Amniotic epithelial cell (primary cell): ENCODE measurements at places on chromosomes 2 and 18.

DNA sequence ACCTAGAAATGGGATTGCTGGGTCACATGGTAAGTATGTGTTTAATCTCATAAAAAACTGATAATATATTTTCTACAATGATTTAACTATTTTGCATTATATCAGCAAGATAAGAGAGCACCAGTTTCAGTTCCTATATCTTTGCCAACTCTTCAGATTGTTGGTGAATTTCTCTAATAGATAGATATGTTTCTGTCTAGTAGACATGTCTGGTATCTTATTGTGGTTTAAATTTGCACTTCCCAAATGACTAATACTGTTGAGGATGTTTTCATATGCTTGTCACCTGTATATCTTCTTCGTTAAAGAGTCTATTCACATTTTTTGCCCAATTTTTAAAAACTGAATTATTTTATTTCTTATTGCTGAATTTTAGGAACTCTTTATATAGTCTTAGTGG lies 113.8 kb upstream of the UXS1 start:
- no peak for DNase-seq

- no peak for DNase-seq
These were observed 202.6 kb downstream of the HDAC4 start for GRCh38 chr2:239198221-239198620.

DNA sequence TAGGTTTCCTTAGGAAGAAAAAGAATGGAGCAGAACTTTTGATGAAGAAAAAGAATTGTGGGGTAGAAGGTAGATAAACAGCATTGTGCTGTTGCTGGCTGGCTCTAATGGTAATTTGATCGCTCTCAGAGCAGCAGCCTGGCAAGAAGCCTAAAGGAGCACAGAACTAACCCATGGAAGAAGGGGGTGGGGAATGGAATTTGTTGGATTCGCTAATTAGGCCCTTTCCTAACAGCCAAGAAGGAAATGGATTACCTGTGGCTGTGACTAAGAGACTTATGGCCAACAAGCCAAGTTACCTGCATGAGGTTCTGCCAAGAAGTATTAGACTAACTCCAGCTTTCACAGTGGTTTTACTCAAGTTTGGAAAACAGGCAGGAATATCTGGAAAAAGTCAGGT lies 210.6 kb downstream of the IKZF2 start:
- peak; percentile 23 for DNase-seq

DNA sequence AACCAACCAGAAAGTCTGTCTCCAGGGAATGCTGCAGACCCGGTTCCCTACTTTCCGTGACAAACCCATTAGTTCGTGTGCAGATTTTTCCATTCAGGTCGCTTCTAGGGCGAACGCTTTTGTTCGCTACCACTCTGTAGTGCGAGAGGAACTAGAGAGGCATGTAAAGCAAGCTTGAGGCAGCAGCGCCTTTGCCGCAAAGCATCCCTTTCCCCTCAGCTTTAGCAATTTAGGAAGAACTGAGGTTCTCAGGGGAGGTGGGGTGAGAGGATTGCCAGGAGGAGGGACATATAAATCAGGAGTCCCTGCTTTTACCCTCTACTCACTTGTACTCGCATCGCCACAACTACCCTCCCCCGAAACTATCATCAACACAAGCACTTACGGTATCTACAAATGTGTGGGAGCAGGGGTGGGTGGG lies 748 bp upstream of the ZNF804A start:
- peak; percentile 71 for DNase-seq

- no peak for DNase-seq
These were observed 651.3 kb downstream of the DCDC2C start for GRCh38 chr2:4354678-4355077.

DNA sequence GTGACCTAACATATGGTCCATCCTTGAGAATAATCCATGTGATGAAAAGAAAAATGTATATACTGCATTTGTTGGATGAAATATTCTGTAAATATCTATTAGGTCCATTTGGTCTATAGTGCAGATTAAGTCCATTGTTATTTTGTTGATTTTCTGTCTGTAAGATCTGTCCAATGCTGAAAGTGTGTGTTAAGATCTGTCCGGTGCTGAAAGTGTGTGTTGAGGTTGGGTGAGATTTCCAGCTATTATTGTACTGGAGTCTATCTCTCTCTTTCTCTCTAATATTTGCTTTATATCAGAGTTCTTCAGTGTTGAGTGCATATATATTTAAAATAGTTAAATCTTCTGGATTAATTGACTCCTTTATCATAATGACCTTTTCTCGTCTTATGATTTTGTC lies 828.8 kb upstream of the CRIM1 start:
- DNase-seq: no peak

- DNase-seq: peak; percentile 5
These were observed at the start of gene KHK for GRCh38 chr2:27086724-27087593. KHK (plus strand) TSS chr2:27086772; CDS start chr2:27087260, 488 bp downstream.

DNA sequence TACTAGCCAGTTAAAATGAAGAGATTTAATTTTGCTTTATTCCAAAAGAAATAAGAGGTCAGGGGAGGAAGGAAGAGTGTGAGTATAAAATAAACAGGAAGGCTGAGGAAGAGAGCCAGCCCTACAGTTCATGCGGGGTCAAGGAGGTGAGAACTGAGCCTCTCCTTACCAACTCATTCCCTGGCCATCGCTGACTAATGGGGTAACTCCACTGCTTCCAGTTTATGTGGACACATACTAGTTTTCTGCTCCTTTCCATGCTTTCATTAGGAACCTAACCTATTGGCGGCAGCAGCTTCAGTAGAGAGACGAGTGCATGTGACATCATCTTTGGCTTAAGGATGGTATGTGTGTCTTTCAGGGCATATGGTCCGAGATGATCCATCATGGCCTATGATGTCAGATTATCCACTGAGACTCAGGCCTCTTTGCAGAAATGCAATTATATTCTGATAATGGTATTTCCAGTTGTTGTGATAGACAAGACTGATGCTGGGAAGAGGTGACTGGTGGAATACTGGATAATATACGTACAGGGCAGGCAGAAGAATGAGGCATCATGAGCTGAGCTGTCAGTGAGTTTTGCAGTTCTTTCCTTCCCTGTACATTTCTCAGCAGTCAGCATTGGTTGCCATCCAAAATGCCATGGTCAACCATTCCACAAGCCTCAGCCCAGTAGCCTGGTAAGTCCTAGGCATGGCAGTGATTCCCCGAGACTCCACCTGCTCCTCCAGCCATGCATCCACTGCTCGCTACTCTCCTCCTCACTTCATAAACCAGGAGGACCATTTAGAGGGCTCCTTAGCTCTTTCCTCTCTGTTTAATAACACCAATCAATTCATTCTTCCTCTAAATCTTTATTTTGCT lies 184.6 kb upstream of the OSR1 start:
- peak; percentile 19 for DNase-seq

DNA sequence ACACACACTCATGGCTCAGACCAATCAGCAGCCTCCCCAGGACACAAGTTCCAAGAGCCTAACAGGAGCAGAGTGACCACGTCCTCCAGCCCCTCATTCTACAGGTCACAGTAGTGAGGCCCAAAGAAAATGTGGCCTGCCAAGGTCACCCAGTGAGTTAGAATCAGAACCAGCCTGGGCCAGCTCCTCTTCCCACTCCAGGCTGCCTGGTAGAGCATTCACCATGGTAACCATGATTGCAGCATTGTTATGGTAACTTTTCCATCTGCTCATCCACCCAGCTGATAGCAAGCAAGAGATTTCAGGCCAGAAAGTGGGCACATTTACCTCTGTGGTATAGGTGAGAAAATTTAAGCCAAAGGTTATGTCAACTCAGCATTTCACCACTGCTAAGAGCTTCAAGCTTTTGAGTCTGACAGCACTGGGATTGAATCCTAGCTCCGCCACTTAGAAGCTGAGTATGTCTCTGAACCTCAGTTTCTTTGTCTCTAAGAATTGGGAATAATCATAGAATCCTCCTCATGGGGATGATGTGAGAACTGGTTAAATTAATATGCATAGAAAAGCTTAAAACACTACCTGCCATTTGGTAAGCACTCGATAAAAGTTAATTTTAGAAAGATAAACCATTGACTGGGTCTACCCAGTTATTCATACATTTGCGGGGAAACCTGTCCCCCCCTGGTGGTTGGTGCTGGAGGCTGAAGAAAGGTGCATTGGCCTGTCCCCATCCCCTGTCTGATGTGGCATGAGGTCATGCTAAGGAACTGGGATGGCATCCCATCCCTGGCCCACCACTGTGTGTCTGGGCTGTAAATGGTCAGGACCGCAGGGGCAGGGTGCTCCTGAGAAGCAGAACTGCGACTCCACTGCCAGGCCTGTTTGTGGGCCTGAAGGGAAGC lies 181.5 kb downstream of the KLHL29 start:
- DNase-seq: peak; percentile 21

GRCh38 chr2:232415736-232416520 lies 9.3 kb downstream of the ALPG start:
- no peak for DNase-seq

GRCh38 chr2:9914384-9915065 lies 37.0 kb upstream of the GRHL1 start:
- peak; percentile 78 for DNase-seq

GRCh38 chr2:190583507-190584337 lies 49.2 kb upstream of the NEMP2 start:
- DNase-seq: no peak

GRCh38 chr2:199261936-199262335 lies 195.8 kb downstream of the SATB2 start:
- DNase-seq: no peak

GRCh38 chr2:9483107-9483506 lies 8.8 kb downstream of the IAH1 start:
- no peak for DNase-seq

DNA sequence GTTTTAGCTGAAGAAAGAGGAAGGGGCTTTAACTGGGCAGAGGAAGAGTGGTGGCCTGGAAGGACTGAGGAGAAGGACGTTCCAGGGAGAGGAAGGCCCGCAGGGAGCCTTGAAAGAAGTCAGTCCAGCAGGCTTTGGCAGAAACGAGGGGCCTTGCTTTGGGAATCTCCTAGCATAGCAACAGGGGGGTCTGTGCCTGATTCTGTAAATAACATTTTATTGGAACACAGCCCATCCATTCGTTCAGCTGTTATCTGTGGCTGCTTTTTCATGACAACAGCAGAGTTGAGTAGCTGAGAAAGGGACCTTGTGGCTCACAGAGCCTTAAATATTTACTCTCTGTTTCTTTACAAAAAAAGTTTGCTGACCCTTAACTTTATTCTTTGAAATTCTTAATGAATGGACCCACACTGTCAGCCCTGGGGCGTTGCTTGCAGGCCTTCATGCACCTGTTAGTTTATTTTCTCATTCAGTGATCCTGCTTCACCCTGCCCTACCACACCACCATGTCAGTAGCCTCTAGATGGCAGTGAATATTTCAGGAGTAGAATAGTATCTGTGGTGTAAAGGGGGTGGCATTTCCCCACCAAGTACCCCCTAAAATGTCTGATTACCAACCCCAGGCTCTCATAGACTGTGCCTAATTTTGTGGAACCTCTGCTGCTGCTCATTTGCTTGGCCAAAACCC lies 61.0 kb downstream of the MGAT5 start:
- no peak for DNase-seq

DNA sequence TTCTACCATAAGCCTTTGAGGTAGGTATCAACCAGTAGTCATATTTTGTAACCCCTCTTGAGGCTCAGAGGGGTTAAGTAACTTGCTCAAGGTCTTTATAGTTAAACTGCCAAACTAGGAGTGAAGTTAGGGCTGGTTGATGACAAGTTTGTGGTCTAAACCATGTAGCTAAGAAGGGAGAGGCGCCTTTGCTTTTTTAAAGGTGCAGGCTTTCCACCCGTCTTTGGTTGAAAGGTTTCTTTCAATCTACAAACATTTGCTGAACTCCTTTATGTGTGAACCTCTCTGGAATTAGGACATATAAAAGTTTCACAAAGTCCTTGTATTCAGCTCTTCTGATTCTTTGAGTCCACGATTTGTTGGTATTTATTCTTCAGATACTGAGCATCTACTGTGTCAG lies 2.4 kb upstream of the MTA3 start:
- DNase-seq: no peak

DNA sequence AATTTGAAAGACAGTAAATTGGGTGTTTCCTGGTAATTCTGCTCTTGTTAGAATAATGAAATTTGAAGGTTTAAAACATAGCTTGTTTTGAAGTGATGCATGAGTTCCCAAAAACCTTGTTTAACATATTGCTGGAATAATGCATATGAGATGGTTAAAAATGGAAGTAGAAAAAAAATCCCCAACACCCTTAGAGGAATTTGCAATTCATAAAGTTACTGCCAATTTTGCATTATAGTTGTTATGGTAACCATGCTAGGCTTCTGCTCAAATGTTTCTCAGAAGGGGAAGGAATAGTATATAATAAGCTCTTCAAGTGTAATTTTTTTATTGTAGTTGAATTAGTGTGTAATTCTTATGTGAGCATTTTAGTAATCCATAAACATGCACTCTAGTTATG lies 49.1 kb downstream of the FASTKD2 start:
- DNase-seq: no peak

DNA sequence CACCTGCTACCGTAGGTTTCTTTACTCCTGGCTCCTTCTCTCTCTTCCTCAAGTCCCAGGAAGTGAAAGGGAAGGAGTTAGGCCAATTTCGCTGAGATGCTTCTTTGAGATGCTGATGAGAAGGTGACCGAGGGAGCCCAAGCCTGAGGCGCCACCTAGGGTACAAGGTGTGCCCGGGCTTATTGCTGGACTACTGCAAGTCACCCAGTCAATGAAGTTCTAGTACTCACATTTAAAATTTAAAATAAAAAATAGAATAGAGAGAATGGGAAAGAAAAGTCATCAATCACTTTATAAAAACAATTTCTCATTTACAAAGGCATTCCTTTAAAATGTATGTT lies 45.3 kb downstream of the ACAA2 start:
- DNase-seq: peak; percentile 54

DNA sequence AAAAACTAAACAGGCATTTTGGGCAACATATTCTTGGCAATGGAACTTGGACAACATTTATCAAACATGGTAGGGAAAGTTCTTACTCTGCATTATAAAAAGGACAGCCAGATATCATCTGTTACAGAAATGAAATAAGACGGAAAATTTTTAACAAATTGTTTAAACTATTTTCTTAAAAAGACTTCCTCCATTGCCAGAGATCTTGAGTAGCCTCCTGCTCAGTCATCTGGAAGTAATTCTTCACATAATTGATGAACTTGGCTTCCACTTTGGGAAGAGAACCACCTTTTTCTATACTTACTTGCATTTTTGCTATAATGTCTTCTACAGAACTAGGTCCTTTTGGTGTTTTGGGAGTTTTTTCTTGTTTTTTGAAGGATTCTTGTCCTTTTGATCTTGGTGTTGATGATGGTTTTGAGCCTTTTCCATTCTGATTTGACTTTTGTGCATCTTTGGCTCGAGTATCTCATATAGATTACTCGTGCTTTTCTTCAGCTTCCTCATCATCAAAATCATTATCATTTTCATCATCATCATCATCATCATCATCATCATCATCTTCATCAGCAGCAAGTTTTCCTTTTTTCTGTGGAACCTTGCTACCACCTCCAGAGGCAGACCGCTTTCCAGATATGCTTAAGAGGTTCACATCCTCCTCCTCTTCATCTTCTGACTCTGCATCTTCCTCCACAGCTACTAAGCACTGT lies 66.2 kb downstream of the CD28 start:
- no peak for DNase-seq
